LHCN-M2 (cell line): ENCODE measurements at places on chromosomes 5 and 9.

- DNase-seq: no peak
Measured at GRCh38 chr9:90188656-90189055, 454.0 kb downstream of the DIRAS2 start.

GRCh38 chr9:127654619-127655018 lies 42.5 kb downstream of the STXBP1 start:
- no peak for DNase-seq

DNA sequence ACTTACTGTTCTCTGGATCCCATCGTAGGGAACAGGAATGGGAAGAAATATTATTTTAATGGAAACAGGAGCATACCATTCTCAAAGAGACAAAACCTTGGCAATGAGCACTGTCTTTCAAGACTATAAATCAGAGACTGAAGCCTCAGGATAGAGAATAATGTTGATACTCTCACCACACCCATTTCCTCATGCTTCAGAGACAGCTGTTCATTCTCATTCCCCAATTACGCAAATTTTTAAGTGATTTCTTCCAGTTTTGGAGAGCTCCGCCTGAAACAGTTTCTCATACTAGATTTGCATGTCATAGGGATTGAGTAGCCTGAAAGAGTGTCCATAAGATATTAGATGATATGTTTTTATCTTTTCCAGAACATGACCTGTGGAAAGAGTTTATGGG lies 290.5 kb upstream of the RASA1 start:
- DNase-seq: peak; percentile 65

- no peak for DNase-seq
Measured at GRCh38 chr5:39502704-39503103, 77.9 kb upstream of the DAB2 start.

DNA sequence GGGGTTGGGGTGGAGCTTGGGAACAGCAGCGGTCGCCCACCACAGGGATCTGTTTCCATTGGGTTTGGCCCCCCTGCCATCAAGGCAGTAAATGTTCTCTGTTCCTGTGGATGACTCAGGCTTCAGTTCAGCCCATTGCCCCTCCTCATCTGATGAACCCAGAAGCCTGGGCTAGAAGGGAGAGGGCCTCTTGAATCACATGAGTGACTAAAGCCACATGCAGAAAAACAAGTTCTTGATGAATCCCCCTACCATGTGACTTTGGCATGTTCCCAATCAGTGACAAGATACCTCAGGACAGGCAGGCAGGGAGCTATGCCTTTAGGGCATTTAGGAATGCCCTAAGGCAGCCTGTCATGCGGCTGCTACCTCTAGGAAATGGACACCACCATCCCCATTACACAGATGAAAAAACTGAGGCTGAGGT lies 2.5 kb downstream of the SH3PXD2B start:
- peak; percentile 82 for DNase-seq

GRCh38 chr9:88684046-88684445 lies 149.1 kb downstream of the NXNL2 start:
- no peak for DNase-seq

DNA sequence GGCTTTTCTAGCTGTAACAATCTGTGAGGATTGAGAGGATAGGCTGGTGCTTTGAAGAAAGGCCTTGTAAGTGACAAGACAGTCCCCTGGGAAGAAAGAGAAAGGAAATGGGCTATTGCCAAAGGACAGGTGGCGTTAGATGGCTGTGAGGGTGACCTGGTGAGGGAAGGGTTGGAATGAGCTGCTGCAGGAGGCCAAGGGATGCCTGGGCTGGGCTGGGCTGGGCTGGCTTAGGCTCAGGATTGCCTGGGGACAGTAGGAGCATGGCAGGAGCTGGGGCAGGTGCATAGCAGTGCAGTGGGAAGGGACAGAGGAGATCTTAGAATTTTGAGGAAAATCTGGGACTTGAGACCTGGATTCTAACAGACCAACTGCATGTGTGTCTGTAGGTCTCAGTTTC lies 9.7 kb upstream of the MYOZ3 start:
- DNase-seq: no peak

DNA sequence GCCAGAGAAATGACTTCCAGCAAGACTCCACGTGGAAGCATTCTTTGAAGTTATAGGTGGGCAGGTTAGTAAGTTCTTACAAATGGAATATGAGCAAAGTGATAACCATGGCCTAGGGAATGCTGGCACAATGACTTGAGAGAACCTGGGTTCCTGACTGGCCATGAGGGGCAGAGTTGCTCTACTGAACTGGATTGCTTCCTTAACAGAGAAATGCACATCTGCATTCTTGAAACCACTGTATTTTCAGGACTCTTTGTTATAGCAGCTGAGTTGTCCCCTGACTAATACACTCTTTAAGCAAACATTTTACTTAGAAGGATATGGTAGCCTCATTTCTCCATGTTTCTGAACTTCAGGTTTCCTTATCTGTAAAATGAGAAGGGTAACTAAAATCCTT lies 108.3 kb upstream of the GNA14 start:
- DNase-seq: no peak

GRCh38 chr5:139243425-139243970 lies 45.3 kb upstream of the SIL1 start:
- DNase-seq: peak; percentile 60

GRCh38 chr5:76325326-76325725 lies 77.8 kb upstream of the IQGAP2 start:
- no peak for DNase-seq

- no peak for DNase-seq
Measured at GRCh38 chr5:127280491-127281220, 9.9 kb upstream of the MEGF10 start.

DNA sequence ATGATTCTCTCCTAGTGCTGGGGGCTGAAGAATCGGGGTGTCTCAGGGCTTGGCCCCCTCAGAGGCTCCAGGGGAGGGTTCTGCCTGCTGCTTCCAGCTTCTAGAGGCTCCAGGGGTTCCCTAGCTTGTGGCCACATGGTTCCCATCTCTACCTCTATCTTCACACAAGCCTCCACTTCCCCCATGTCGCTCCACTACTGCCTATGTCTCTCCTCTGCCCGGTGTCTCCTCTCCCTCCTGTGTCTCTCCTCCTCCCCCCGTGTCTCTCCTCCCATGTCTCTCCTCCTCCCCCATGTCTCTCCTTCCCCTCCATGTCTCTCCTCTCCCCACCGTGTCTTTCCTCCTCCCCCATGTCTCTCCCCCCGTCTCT lies 12.2 kb upstream of the RNU6ATAC start:
- no peak for DNase-seq

- DNase-seq: no peak
Measured at GRCh38 chr5:116395631-116396203, 178.9 kb downstream of the SEMA6A start.

GRCh38 chr9:136090768-136091581 lies 4.1 kb downstream of the NACC2 start:
- no peak for DNase-seq
